ENCODE measurements at places on chromosomes 7 and 10.
A peak's percentile ranks its signal among the peaks of the same experiment; 100 is the strongest.

GRCh38 chr10:121597504-121598262, 561 bp downstream of the FGFR2 start:
- no peak for DNase-seq

DNA sequence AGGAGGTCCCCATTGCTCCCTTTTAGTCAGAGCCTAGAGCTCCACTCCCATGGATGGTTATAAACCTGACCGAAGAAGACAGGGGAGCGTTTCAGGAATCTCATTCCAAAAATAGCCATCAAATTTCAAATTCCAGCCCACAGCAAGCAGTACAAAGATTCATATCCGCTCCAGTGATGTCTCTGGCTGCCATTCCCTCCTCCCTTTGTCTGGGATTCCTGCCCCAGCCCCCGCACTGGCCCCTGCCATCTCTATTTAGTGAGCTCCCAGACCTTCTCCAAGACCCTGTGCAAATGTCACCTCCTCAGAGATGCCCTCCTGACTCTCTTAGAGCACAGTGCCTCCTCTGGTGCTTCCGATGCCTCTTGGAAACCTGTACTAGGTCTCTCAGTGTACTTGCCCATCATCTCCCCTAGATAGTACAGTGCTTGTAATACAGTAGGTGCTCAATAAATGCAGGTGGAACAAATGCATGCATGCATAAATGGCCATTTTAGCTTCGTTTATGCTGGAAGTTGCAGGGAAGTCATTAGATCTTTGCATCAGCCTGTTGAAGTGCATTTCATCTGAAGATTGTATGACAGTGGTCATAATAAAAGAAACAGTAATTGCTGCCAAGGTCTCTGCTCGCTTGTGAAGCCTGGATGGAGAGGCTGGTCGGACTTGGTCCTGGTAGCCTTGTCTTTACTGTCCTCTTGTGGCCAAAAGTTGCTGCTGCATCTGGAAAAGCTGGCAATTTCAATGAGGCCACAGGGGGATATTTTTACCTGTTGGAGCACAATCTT, 32.0 kb upstream of the HABP2 start:
- DNase-seq, result no peak

- DNase-seq, result no peak
Measured at GRCh38 chr7:73682745-73683055, 553 bp downstream of the DNAJC30 start.

DNA sequence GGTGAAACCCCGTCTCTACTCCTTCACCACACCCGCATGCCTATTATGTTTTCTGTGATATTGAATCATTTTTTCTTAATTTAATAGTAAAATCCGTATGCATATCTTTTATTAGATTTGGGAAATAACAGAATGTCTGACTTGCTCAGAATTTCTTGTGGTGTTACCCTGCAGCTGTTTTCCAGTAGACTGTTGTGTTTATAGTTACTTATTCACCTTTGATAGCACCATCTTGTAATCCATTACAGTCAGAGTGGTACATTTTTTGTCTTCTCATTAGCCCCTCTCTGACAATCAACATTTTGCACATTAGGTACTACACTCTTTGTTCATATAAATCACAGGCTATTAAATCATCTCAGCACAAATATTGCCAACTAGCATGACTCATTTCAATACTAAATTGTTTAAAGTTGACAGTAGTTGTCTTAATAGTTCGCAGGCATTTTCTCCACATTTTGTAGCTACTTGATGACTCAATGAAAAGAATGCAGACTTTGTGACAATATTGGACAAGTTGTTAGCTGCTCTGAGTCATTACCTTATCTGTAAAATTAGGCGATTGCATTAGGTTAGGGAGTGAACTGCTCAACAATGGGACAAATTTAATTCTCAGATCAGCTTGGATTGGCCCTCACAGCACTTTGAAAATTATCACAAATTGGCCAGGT, 17.8 kb upstream of the SLC16A12 start:
- no peak for DNase-seq

GRCh38 chr7:45653209-45653907, 79.2 kb downstream of the ADCY1 start:
- DNase-seq, result no peak

DNA sequence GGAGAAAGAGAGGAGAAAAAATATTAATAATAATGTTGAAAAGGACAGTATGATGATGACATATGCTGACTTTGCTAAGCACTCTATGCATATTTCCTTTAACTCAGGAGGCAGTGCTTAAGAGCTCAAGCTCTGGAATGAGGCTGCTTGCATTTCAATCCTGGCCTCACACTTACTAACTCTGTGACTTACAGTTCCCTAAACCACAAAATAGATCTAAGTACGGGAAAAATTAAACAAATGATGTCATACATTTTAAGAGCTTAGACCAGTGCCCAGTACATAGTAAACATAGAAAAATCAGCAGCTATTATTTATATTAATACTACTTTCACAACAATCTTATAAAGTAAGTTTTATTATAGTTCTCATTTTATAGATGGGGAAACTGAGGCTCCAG, 61.3 kb downstream of the GFRA1 start:
- no peak for DNase-seq

- no peak for DNase-seq
Measured at GRCh38 chr7:79949778-79950177, 184.9 kb upstream of the GNAI1 start.

DNA sequence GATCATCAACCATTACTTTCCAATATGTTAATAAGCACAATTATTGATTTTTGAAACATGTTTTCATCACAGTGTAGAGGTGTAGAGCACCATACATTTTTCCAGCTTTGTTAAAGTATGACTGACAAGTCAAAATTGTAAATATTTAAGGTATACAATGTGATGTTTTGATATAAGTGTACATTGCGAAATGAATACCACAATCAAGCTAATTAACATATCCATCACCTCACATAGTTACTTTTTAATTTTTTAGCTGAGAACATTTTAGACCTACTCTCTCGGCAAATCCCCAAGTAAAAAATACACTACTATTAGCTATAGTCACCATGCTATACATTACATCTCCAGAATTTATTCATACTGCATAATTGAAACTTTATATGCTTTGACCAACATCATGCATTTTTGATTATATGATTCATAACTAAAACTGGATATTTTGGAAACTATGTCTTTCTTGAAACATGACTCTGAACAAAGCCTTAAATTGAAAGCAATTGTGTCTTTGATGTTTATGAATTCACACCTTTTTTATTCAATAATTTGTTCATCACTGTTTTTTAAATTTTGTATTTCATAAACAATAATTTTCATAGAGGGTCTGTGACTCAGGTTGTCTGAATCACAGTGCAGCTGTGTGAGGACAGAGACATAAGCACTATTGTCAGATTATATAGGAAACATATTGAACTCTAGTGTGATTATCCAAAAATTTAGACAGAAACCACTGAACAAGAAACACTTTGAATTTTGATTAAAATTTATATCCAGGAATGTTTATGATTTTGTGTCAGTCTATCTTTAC, 486.1 kb downstream of the SEMA3D start:
- DNase-seq, result no peak

DNA sequence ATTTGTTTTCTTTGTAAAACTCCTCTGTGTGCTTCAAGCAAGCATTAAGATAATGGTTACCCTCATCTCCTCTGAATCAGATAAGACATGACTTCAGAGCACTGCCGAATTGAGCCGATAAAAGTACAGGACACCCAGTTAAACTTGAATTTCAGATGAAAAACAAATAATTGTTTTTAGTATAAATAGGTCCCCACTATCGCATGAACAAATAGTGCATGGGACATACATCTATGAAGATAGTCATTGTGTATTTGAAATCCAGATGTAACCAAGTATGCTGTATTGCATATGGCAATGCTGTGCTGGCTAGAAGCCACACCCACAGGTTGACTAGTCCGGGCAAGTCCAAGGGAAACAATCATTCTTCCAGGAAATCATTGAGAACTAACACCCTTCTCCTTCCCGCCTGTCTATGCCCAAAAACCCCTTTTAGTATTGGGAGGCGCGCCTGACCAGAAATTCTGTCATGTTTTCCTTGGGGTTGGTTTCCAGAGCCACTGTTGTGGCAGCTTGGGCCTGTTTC, 12.6 kb upstream of the FGFR2 start:
- DNase-seq, result no peak

DNA sequence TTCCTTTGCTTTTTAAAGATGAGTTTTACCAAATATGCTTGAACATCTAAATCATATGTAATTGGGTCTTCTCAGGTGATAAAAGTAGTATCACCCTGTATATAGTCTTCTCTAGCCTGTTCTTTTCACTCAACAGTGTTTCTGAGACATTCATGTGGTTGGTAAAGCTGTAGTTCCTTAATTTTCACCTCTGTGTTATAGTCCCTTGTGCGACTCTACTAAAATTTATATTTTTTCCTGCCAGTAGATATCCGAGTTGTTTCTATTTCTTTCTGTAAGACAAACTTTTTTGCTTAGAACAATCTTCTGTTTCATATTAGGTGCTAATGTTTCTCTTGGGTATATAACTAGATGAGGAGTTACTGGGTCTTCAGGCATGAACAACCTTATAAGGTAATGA, 35.6 kb downstream of the SYPL1 start:
- DNase-seq, result no peak

GRCh38 chr10:58028597-58029366, 238.9 kb downstream of the IPMK start:
- DNase-seq, result no peak

DNA sequence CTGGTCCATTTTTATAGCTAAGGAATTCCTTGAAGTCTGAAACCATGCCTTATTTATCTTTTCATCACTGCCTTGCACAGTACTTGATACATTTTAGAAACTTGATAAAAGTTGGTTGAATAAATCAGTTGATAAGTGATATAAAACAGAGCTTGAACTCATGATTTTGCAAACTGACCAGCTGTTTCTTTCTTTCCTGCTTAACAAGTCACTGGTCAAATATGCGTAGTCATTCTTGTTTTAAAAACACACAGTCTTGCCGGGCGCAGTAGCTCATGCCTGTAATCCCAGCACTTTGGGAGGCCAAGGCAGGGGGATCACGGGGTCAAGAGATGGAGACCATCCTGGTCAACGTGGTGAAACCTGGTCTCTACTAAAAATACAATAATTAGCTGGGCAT, 6.3 kb downstream of the TPST1 start:
- no peak for DNase-seq

DNA sequence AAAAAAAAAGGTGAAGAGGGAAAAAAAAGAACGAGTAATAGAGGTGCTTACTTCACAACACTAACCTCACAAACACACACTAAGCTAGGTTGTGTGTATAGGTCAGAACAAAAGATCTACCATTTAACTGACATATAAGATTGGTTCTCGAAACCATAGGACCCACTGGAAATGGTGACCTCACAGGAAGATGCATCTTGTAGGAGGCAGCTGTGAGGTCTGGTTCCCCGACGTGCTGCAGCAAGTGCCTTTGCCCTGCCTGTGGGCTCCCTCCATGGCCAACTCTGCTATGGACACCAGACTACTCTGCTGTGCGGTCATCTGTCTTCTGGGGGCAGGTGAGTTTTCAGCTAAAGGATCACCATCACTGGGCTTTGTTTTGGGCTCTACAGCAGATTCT, 133.8 kb upstream of the PRSS1 start:
- DNase-seq, result no peak

GRCh38 chr10:18737236-18737635, 78.0 kb downstream of the ARL5B start:
- DNase-seq, result no peak

- DNase-seq, result peak; percentile 84
Measured at GRCh38 chr7:127392566-127393367, at the start of gene ZNF800. TSS of gene ZNF800 (minus strand) at chr7:127392708. CDS start at chr7:127391557, 1,151 bp downstream.

DNA sequence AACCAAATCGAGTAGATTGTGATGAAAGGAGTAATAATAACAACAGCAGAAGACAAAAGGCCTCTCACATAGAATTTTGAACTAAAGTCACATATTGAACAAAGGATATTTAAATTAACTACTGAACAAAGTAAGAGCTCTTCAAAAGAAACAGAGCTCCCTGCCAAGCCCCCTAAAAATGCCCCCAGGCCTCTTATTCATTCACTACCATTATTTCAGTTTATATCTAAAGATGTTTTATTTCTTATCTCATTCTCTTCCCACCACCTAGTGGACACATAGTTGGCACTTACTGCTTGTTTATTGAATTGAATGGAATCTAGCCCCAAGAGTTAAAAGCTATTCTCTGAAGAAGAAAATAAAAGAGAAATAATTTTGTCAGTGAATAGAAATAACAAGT, 37.4 kb downstream of the VCL start:
- no peak for DNase-seq

Measured in central memory CD4-positive, alpha-beta T cell (primary cell).